ENCODE measurements at places on chromosomes 13 and 19. TPM values are rescaled to one million over a fixed set of nuclear protein-coding genes. Genes with fewer than 3 reads are reported as not detected.
A peak's percentile ranks its signal among the peaks of the same experiment; 100 is the strongest.

Gene SBSN
- not detected for total RNA-seq

Gene SULT2B1
- not detected for total RNA-seq

Gene ZNF667
- total RNA-seq, result 6.4 TPM

- no peak for DNase-seq
Measured at GRCh38 chr13:106493533-106494220, 41.8 kb downstream of the EFNB2 start.

DNA sequence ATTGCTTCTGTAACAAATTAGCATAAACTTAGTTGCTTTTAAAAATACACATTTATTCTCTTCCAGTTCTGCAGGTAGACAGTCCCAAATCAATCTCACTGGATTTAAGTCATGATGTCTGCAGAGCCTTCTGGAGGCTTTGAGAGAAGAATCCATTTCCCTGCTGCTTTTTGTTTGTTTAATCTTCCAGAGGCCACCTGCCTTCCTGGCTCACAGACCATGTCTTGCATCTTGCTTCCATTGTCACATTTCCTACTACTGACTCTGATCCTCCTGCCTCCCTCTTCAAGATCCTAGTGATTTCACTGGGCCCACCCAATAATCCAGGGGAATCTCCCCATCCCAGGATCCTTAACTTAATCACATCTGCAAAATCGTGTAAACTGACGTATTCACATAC, 473.3 kb downstream of the ITGBL1 start:
- DNase-seq, result no peak

- no peak for DNase-seq
Measured at GRCh38 chr19:13613447-13613846, 107.2 kb upstream of the CACNA1A start.

DNA sequence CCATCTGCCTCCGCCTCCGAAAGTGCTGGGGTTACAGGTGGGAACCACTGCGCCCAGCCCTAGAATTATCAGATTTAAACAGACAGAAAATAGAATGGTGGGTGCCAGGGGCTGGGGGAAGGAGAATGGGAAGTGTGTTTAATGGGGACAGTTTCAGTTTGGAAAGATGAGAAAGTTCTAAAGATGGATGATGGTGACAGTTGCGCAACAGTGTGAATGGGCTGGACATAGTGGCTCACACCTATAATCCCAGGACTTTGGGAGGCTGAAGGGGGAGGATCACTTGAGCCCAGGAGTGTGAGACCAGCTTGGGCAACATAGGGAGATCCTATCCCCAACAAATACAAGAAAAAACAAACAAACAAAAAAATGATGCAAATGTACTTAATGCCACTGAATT, 15.9 kb downstream of the KANK2 start:
- no peak for DNase-seq

- DNase-seq, result peak; percentile 57
Measured at GRCh38 chr19:17394891-17395415, 957 bp upstream of the CCDC194 start.

- no peak for DNase-seq
Measured at GRCh38 chr13:23615395-23616081, 45.3 kb downstream of the TNFRSF19 start.

All from transverse colon (tissue), 4 donors.